ENCODE measurements at places on chromosomes 11 and 22.

DNA sequence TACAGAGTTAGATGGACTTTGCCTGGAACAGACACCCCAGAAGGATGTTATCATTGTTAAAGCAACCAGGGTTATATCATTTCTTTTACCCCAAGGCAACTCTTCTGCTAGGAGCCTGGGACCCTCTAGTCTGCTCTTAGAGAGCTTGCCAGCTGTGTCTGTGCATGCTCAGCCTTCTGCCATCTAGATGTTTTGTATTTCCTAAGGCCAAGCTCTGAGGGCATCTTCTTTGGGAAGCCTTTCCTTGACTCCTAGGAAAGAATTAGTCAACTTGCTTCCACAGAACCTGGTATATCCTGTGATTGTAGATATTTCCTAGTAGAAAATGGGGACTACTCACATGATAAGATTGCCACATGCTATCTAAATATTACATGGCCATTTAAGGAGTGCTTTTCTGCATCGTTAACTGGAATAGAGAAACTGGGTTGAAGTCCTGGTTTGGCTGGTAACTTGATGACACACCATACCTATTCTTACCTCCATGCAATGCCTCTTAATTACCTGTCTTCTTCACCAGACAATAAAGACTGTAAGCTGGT, 87.6 kb downstream of the STIM1 start:
- no peak for DNase-seq

DNA sequence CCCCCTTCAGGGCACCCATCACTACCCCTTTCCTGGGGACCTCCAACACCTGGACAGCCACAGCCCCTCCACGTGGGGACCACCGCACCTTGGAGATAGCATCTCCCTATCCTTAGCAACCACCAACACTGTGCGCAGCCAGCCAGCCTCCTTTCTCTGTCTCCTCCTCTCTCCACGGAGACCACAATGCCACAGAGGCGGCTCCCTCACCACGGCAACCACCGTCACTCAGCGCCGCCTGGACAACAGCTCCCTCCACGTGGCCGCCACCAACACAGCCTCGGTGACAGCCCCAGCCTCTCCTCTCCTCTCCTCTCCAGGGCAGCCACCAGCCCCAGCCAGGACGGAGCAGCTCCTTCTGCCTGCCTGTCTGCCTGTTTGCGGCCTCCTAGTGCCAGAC, 10.5 kb downstream of the ELFN2 start:
- DNase-seq, result no peak

GRCh38 chr22:46004105-46004866, 27.3 kb upstream of the WNT7B start:
- DNase-seq, result no peak

- DNase-seq, result no peak
These were observed 16.7 kb upstream of the TMPRSS4 start for GRCh38 chr11:118060081-118060661.

DNA sequence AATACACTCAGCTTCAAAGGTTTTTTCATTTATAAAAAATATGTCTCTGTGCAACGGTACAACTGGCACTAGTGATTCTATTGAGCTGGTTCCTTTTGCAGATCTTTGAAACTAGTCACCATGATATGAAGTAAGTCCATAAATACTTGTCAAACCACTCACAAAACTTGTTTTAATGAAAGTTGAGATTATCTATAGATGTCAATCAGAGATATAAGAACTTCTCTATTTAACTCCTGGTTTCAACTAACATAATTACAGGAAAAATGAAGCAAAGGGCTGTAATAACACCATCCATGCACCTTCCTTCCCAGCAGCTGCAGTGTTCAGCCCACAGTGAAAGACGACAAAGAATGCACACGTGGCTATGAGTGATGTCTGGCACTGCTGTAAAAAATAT, 44.7 kb downstream of the TMEM123 start:
- no peak for DNase-seq

- DNase-seq, result no peak
These were observed 13.5 kb downstream of the CBX6 start for GRCh38 chr22:38858492-38858891.

DNA sequence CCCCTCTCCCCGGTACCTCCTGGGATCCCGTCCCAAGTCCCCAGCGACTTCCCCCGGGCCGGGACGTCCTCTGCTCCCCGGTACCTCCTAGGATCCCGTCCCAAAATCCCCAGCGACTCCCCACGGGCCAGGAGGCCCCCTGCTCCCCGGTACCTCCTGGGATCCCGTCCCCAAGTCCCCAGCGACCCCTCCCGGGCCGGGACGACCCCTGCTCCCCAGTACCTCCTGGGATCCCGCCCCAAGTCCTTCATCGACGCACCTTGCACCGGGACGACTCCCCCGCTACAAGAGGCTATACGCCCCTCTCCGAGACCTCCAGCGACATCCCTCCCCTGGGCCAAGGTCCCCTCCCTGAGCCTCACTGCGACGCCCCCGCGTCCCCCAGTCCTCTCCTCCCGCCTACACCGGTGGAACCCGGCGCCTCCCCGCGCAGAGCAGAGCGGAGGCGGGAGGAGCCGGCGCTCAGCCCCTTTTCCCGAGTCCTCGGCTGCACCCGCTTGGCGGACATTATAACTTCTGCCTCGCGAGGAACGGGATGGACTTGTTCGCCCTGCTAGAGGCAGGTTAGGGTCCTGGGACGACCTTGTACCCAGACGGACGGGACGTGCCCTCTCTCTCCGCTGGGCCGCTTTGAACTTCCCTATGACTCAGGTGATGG, 912 bp downstream of the KREMEN1 start:
- no peak for DNase-seq

DNA sequence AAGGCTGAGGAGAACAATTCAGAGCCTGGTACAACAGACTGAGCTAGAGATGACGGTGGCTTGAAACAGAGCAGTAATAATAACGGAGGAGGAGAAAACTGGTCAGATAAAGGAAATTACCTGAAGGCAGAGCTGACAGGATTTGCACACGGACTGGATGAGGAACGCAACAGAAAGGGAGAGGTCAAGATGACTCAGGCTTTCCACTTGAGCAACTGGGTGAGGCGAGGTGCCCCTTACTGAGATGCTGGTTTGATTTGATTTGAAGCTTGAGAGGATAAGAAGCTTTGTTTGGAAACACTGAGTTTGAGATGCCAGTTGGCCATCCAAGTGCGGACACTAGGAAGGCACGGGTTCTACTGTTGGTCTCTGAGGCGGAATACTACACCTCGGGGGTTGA, 35.4 kb upstream of the NRIP3 start:
- DNase-seq, result no peak

DNA sequence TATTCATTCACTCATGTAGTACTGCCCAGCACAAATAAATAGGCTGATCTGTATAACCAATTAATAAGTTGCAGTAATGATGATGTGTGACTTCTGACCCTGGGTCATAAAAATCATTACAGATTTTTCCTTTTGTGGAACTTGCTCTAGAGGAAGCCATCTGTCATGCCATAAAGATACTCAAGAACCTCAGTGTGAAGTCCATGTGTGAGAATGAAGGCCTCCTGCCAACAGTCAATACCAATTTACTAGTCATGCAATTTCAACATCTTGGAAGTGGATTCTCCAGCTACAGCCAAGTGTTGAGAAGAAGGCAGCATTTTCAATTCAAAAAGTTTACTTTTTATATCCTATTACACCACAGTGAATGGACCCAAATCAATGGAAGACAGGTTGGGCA, 435.6 kb upstream of the LRRC4C start:
- DNase-seq, result no peak

- no peak for DNase-seq
These were observed 40.9 kb upstream of the PRR5 start for GRCh38 chr22:44661070-44661469.

DNA sequence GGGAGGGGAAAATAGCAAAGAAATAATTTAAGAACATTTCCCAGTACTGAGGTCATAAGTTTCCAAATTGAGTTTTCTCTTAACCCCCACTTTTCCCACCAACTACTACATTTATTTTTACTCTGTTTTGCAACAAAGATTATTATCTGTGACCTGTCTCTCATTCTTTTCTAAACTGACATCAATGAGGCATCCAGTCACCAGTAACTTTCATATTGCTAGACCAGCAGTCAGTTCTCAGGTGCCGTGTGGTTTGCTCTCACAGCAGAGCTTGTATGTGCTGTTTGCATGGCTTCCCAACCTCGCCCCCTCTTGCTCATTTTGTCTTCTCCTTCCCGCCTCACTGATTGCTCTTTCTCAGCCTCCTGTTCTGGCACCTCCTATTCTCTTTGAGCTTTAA, 1091.3 kb downstream of the TBC1D22A start:
- DNase-seq, result no peak

DNA sequence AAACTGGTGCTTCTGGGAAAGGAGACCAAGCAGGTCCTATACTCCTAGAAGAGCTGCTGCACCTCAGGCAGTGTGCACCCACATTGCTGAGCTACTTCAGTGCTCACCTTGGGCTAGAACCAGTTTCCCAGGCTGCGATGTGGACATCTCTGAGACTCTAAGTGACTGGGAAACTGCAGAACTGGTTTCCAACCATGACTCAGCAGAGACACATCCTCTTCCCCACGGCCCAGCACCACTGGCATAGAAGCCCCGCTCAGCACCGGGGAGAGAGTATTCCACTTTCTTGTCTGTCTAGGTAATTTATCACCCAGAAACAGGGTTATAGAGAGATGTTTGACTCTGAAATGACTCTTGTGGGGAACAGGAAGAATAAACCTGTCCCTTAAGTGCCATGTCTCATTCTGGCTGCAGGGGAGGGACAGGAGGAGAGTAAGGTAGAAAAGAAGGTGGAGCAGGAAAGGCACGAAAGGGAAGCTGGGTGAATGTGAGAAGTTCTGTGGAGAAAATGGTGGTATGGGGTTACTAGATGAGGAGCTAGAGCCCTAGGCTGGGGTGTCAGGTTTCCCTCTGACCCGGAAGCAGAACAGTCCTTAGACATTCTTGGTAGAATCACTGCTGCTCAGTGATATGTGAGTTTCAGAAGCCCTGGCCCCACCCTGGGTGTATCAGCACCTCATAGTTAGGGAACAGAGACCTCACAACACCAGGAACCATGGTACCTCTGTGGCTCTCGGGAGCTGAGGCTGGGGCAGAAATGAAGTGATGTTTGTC, 340.4 kb upstream of the NCAM1 start:
- no peak for DNase-seq

DNA sequence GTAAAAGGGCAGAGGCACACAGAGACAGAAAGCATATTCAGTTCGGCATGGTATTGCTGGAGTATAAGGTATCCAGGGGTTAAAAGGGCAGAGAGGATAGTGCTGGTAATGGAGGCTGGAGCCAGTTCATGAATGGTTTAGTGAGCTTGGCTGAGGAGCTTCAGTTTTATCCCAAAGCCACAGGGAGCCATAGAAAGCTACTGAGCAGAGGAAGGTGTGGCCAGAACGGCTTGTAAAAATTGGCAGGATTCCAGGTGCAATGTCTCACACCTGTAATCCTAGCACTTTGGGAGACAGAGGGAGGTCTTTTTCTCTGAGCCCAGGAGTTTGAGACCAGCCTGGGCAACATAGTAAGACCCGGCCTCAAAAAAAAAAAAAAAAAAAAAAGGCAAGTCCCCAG, 186.1 kb downstream of the MYO18B start:
- DNase-seq, result no peak

DNA sequence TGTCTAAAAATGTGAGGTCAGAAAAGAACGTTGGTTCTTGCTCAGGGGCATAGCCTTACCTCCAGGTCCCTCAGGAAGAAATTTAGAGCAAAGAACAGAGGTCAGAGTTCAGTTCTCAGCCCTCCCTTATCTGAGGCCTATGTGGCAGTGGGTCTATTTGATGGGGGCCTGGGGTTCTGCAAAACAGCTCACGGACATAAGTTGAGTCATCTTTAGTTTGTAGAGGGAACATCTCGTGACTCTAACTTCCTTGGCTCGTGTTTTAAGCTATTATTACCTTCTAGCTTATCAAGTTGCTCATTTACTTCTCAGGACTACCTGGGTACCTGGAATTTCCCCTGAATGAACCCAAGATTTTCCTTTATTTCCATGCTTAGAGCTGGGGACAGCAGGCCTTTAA, 91.3 kb upstream of the AMOTL1 start:
- no peak for DNase-seq

- no peak for DNase-seq
These were observed 86.8 kb downstream of the NECTIN1 start for GRCh38 chr11:119641983-119642745.

Data from NCI-H446 treated with DMSO at 0.1 percent for 48 hours (cell line).